ENCODE measurements at places on chromosomes 3 and 15.
A peak's percentile ranks its signal among the peaks of the same experiment; 100 is the strongest.

GRCh38 chr15:100284701-100285100 lies 57.1 kb downstream of the ADAMTS17 start:
- DNase-seq: no peak

GRCh38 chr3:186643493-186643892 lies 3.3 kb downstream of the FETUB start:
- no peak for DNase-seq

DNA sequence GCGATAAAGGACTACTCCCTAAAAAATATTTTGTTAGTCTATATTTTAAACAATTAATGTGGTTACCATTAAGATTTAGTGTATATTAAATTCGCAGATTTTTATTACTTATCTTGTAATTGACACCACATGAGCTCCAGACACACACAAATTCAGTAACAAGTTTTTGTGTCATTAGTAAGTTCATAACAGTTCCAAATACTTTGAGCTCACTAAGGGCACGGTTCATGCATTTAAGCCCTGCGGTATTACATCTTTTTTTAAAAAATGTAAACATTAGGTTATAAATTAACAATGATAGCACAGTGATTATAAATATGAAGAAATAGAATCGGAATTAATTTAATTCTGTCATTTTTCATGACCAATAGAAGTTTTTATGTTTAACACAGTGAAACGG lies 317.3 kb downstream of the ZNF385D start:
- no peak for DNase-seq

DNA sequence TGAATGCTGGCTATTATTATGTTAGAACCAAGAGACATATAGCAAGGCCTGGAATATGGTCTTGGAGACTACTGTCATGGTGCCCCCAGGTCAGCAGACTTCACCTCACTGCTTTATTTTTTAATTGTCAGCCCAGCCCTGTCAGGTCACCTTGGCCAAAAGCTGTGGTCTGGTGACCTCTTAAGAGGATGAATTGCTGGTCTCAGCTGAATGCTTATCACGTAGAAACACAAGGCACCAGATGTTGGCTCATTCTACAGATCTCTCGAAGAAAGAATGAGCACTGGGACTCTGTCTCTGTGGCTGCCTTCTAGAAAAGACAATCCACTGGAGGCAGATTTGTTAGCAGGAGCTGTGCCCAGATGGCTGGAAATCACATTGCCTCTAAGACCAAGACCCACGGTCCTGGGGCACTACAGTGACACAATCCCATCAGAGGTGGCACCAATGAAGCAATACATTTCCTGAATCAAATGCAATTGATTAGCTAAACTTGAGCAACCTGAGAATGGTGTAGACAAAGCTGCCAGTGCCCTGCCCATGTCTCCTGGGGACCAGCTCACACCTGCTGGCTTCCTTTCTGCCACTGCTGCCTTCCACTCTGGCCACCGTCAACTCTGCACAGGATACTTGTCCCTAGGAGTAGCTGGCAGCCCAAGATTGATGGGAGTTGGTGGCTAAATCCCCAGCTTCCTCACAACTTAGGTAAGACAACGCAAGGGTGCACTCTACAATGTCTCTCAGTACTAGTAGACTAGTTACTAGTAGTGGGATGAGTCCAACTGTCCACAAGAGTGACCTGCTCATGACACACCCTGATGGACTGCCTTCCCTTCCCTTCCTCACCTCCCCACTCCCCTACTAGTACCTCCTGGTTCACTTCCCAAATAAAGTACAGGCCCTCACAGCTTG lies 384.9 kb upstream of the PROK2 start:
- no peak for DNase-seq

DNA sequence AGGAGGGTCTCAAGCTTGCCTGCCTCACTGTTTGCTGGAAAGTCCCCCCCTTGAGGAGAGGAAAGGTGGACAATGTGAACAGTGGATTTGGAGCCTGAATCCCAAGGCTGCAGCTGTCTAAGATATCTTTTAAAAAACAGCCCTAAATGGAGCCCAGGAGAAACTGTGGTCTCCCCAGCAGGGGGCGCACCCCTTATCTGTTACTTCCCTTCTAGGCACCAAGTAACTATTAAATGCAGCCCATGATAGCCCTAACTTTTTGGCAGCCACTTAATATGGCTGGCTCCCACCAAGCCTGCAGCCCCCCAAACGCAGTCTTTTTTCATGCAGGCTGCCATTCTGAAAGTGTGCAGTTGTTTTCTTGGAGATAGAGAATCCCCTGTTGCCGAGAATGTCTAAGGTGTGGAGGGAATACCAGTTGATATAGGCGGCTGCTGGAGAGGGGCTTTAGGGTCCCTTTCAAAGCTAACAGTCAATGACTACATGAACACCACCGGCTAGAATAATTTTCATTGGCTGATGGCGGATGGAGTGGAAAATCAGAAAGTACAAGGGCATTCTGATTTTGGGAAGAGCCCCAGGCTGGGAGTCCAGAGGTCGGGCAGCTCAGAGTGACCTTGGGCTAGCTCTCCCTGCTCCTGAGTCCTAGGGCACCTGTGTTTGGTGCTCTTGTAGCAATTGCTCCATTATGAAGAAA lies 1.3 kb downstream of the RHCG start:
- no peak for DNase-seq

DNA sequence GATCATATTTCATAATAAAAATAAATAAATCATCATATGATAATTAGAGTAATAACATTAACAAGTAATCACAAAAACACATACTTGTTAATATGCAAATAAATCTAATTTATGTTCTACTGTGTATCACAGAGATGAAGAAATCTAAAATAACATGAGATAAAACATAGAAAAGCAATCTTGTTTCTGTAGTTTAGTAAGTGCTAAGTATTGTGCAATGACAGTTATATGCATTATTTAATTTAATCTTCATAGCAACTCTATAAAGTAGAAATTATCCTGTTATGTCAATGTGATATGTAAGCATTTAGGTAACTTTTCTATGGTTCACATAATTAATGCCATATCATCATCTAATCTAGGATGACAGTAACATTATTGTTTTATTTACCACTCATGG lies 108.2 kb upstream of the KCNMB2 start:
- DNase-seq: no peak

- no peak for DNase-seq
These were observed 24.3 kb downstream of the CYP8B1 start for GRCh38 chr3:42851228-42851834.

GRCh38 chr3:118080889-118081288 lies 953.8 kb downstream of the IGSF11 start:
- DNase-seq: no peak

DNA sequence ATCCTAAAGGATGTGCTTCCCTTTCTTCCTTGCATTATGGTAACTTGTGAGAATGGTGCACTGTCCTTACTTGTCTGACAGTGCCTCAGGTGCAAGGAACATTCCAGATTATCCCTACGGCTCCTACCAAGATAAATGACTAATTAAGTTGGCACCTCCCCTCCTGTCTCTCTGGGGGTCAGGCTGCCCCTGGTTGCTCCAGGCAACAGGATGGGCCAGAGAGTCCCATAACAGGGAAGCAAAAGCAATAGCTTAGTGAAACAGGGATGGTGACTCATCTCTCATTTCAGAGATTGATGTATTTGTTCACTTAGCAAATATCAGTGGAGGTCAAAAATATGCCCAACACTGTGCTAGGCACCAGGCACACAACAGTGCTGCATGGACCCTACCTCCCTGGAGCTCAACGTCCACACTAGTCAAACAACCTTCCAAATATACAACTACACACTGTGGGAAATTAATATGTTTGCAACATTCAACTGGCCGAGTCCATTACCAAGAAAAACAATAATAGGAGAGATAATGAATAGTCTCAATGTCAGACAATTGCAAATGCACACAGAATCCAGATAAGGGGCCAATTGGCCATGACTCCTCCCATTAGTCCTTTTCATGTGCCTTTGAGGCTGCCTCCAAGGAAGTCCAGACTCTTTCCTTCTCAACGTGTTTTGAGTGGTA lies 249.0 kb downstream of the TLE3 start:
- no peak for DNase-seq

DNA sequence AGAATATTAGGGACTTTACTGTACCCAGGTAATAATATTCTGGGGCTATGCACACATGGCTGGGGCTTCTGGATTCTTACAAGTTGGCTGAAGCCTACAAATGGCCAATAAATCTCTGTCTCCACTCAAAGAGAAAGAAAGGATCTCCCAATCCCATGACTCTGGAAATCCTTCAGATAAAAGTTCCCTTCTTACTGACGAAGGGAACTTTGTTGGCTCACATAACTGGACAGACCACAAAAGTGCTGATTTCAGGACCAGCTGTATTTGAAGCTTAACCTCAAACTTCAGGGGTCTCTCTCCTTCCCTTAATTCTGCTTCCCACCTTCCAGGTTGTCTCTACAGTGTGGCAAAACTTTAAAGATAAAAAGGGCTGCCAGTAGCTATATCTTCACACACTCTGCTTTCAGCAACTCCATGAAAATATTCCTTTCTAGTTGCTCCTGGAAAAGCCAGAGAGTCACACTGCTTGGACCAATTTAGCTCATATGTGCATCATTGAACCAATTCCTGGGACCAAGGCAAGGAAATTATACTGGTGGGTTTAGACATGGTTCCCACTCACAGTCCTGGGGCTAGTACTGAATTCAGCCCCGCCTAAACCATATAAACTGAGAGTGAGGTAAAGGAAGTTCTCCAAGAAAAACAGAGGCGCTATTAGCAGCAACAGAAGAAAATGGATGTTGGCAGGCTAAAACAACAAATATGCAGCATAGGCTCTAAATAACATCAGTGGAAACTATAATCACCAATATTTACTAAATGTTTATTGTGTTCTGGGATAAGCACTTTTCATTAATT lies 290.0 kb upstream of the GADL1 start:
- DNase-seq: no peak

GRCh38 chr15:31283043-31283442 lies 43.6 kb upstream of the KLF13 start:
- no peak for DNase-seq

DNA sequence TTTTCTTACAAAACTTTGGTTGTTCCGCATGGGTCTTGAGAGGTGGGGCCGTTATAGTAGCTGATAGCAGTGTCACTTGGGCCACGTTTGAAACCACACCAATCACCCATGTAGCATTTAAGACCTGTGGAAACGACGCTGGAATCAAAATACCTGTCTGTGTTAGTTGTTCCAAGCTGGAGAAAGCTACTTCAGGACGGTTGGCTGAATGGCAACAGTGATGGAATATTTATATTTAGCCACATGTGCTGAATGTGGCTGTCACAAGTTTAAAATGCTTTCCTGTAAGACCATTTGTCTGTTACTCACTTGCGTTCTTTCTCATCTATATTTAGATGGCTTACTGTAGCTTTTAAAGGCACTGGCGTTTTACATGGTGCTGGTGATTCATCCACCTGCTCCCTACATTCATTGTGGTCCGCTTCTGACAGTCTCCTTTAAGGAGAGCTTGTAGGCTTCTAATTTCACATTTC lies 1.4 kb downstream of the DNAJA4 start:
- no peak for DNase-seq

- no peak for DNase-seq
These were observed 902 bp downstream of the CMTM6 start for GRCh38 chr3:32501783-32502117.

DNA sequence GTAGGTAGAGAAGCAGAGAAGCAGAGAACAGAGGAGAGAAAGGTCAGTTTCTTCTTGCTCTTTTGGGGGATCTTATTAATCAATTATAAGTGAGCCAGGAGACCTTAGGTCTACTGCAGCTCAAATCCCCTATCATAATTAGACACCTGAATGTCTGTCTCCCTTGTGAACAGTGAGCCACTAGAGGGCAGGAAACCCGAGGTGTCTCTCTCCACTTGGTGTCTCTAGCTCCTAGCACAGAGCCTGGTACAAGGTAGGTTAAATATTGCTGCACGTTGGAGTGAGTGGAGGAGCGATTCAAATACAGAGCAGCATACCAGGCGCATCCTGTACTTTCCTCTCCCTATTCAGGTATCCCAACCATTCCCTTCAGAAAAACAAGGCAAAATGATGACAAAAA lies 2.0 kb upstream of the ST8SIA2 start:
- no peak for DNase-seq

- peak; percentile 74 for DNase-seq
These were observed 303.1 kb downstream of the RPLP1 start for GRCh38 chr15:69755551-69756310.

- no peak for DNase-seq
These were observed 29.9 kb downstream of the SPG11 start for GRCh38 chr15:44633603-44634002.

- no peak for DNase-seq
These were observed 67.9 kb upstream of the TMEM115 start for GRCh38 chr3:50427217-50427616.

GRCh38 chr3:50269977-50270413 lies 1.0 kb downstream of the SEMA3B start:
- DNase-seq: no peak

DNA sequence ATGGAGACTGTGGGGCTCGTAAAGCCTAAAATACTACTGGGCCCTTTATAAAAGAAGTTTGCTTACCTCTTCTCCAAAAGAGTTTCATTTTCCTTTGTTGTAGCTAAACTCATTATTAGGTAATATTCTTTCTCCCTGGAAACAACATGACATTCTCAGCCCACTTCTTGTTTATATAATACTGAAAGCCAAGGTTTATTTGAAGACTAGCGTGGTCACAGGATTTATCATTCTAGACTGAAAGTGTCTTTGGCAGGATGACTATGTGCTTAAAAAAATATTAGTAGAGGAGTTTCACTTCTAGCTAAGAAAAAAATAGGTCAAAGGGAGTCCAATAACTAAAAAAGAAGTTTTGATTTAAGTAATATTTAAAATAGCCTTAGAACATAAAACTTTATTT lies 1085.2 kb upstream of the CADM2 start:
- no peak for DNase-seq

- DNase-seq: no peak
These were observed 22.1 kb downstream of the TMED3 start for GRCh38 chr15:79332824-79333510.

DNA sequence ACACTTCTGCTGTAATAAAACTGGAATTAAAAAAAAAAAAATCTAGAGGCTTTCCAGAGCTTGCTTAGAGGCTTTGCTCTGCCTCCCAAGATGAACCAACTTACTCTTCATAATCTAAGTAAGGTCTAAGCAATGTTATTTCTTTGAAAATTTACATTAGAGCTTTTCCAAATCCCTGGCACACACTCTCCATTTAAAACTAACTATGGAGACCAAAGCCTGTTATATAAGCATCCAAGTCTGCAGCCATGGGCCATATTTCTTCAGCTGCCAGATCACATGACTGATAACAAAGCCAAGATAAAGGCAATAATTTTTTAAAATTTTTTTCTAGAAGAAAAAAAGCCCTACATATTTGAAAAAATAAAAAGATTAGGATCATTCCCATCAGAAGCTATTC lies 55.0 kb upstream of the ARHGEF3 start:
- no peak for DNase-seq

- DNase-seq: no peak
These were observed 6.7 kb upstream of the VGLL4 start for GRCh38 chr3:11650391-11650790.

- DNase-seq: no peak
These were observed 66.8 kb upstream of the RASGRP1 start for GRCh38 chr15:38631119-38632075.

GRCh38 chr15:37098468-37099318 lies 1.7 kb downstream of the MEIS2 start:
- no peak for DNase-seq

GRCh38 chr3:154143873-154144272 lies 22.7 kb downstream of the ARHGEF26 start:
- DNase-seq: no peak

GRCh38 chr3:175940881-175941280 lies 1081.7 kb downstream of the NAALADL2 start:
- no peak for DNase-seq
